ENCODE measurements at places on chromosomes 5 and 9. TPM values are rescaled to one million over a fixed set of nuclear protein-coding genes. Genes with fewer than 3 reads are reported as not detected.

DNA sequence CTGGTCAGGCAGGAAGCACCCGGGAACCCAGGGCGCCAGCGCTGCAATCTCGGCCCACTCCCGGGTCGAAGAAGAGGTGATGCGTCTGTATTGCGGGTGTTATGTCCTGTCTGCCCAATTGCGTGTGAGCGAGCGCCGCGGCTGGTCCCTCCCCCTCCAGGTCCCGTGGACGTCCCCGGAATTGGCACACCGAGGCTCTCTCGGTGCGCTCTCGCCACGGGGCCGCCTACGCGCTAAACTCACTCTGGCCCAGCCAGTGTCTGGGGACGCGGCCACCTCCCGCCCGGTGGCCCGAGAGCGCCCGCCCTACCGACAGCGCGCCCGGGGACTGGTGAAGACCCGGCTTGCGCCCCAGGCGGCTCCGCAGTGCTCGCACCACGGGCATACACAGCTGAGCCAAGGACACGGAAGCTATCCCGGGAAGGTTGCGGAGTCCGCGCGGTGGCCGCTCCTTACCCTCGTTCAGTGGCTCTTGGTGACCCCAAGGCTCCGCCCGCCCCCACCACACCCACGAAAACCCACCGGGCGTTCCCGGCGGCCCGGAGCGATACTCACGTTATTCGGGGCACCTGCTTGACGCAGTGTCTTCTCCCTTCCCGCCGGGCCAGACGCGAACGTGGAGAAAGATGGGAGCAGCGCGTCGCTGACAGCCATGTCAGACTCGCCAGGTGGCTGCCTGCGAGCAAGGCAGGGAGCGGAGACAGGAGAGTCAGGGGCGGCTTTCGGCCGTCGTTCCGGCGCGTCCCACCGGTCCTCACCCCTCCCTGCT is 1.0 kb downstream of the KLF4 start:
- peak overlapping the region; percentile 79 for H3K4me3 ChIP-seq
- no peak overlapping the region for H3K27ac ChIP-seq
- peaks cover 35% of the 10 kb centered on the region for H3K4me1 ChIP-seq
- H3K36me3 ChIP-seq: no peaks in the 10 kb centered on the region
- peak; percentile 74 for DNase-seq
- peaks cover 4% of the 10 kb centered on the region for H3K27me3 ChIP-seq

DNA sequence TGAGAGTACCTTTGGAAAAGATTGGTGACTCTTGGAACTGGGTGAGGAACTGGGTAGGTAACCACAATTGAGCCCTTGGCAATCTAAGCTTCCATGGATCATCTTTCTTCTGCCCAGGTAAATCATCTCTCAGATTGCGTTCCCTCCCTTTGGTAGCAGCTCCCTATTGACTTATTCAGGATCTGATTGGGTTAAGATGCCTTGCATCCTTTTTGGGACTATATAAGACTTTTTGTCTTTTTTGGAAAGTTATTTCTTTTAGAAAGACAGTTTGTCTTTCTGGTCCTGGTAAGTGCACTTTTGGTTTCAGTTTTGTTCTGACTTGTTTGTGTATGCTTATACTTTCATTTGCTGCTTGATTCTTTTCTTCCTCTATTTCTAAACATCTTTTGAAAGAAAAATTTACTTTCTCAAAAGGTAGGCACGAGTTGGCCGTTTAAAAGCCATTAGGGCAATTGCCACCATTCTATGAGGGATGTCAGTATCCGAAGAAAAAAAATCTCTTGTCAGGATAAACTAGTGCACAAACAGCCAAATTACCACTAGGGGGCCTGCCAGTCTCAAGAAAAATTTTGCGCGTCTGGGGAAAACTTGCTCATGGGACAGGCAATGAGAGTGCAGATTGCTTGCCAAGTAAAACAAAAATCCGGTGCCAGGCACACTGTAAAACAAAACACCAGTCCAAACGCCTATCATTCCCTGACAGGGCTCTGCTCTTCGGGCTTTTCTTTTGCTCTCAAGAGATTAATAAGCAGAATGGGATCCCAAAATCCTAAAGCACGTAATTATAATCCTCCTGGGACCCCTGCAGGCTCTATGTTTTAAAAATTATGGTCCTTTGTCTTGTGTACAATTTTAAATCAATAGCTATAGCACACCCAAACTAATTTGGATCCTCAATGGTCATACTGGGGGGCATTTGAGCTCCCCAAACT is 12.8 kb downstream of the OR1J1 start:
- H3K27me3 ChIP-seq: no peaks in the 10 kb centered on the region
- no peaks in the 10 kb centered on the region for H3K36me3 ChIP-seq
- peak overlapping the region; percentile 57 for H3K27ac ChIP-seq

DNA sequence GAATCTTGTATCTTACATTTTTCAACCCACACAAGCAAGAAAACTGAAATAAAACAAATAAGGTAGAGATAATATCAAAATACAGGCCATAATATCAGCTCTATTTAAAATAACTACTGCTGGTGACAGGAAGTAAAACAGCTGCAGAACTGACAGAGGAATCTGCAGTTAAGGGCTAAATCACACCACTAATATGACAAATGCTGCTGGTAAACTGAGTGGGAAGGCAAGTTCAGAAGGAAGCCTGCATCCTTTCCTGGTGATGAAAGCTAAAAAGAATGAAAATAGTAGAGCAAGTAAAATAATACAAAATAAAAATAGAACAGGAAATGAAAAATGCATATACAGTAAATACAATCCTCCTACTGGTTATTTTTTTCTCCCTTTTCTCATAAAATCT is 1293.7 kb upstream of the C9orf72 start:
- no peak overlapping the region for H3K4me3 ChIP-seq
- no peaks in the 10 kb centered on the region for H3K27me3 ChIP-seq
- H3K4me1 ChIP-seq: no peaks in the 10 kb centered on the region
- H3K27ac ChIP-seq: no peak overlapping the region
- no peaks in the 10 kb centered on the region for H3K36me3 ChIP-seq

DNA sequence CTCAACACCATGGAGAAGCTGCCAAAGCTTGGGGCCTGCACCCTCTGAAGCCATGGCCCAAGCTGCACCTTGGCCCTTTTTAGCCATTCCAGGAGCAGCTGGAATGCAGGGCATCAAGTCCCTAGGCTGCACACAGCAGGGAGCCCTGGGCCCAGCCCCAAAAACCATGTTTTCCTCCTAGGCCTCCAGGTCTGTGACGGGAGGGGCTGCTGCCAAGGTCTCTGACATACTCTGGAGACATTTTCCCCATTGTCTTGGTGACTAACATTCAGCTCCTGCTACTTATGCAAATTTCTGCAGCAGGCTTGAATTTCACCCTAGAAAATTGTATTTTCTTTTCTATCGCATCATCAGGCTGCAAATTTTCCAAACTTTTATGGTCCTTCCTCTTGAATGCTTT is 64.6 kb downstream of the ELOVL7 start:
- H3K27me3 ChIP-seq: no peaks in the 10 kb centered on the region
- no peak for DNase-seq
- H3K36me3 ChIP-seq: no peaks in the 10 kb centered on the region
- H3K4me3 ChIP-seq: no peak overlapping the region
- H3K27ac ChIP-seq: no peak overlapping the region

- H3K4me3 ChIP-seq: no peak overlapping the region
- DNase-seq: no peak
- peaks cover 6% of the 10 kb centered on the region for H3K4me1 ChIP-seq
- H3K27me3 ChIP-seq: no peaks in the 10 kb centered on the region
- H3K36me3 ChIP-seq: no peaks in the 10 kb centered on the region
These were observed 40.9 kb downstream of the SEC61B start for GRCh38 chr9:99262949-99263418.

GRCh38 chr5:78799266-78800017 is 150.9 kb upstream of the LHFPL2 start:
- H3K4me1 ChIP-seq: peaks cover 9% of the 10 kb centered on the region
- no peaks in the 10 kb centered on the region for H3K36me3 ChIP-seq
- DNase-seq: no peak

- no peak overlapping the region for H3K4me3 ChIP-seq
- H3K36me3 ChIP-seq: no peaks in the 10 kb centered on the region
- H3K27ac ChIP-seq: no peak overlapping the region
- no peaks in the 10 kb centered on the region for H3K27me3 ChIP-seq
These were observed 156.9 kb downstream of the COL23A1 start for GRCh38 chr5:178433273-178433775.

DNA sequence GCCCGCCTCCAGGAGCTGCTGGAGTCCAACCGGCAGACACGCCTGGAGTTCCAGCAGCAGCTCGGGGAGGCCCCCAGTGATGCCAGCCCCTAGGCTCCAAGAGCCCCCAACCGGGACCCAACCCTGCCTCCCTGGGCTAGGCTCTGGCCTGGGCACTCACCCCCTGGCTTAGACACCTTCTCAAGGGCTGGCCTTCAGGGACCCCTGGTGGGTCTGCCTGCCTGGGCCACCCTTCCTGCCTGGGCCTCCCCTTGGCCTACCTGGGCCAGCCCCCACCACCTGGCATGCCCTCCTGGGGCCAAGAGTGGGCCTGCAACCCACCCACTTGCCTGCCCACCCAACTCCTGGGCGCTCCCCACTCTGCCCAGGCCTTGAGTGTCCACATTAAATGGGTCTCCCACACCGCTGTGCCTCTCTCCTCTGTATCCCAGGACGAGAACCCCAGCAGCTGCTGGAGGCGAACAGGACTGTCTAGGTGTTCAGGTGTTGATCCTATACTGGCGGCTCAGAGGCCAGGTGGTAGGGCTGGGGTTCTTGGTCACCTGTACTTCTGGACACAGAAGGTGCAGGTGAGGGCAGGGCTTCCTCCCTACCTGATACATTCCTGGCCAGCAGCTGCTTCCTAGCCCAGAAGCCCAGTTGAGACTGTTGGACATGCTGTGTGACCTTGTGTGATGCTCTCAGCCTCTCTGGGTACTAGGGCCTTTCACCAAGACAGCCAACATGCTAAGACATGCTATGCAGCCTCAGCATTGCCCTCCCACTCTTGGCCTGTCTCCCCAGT is 3.6 kb downstream of the BBLN start:
- no peaks in the 10 kb centered on the region for H3K27me3 ChIP-seq
- peaks cover 6% of the 10 kb centered on the region for H3K4me1 ChIP-seq
- peaks cover 4% of the 10 kb centered on the region for H3K36me3 ChIP-seq
- H3K27ac ChIP-seq: no peak overlapping the region

DNA sequence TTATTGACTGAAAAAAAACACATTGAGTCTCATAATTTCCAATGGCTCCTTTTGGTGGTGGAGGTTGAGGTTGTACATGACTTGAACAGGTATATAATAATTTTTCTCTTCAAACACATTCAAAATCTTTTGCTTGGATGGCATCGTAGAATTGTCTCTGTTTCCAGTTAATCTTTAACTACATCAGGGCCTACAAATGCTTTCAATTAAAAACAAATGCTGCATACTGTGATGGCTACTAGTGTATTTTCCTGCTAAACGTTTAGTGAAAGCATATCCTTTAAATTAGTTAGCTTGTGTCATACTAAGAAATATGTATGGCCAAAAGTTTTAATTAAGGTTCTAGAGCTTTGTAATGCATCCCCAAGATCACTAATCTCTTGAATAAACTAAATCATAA is 313.8 kb downstream of the SLF1 start:
- H3K4me1 ChIP-seq: no peaks in the 10 kb centered on the region
- no peaks in the 10 kb centered on the region for H3K36me3 ChIP-seq
- H3K4me3 ChIP-seq: no peak overlapping the region

GRCh38 chr9:128286440-128286839 is 10.4 kb downstream of the SWI5 start:
- no peaks in the 10 kb centered on the region for H3K4me1 ChIP-seq
- H3K4me3 ChIP-seq: no peak overlapping the region
- no peak overlapping the region for H3K27ac ChIP-seq
- DNase-seq: no peak

DNA sequence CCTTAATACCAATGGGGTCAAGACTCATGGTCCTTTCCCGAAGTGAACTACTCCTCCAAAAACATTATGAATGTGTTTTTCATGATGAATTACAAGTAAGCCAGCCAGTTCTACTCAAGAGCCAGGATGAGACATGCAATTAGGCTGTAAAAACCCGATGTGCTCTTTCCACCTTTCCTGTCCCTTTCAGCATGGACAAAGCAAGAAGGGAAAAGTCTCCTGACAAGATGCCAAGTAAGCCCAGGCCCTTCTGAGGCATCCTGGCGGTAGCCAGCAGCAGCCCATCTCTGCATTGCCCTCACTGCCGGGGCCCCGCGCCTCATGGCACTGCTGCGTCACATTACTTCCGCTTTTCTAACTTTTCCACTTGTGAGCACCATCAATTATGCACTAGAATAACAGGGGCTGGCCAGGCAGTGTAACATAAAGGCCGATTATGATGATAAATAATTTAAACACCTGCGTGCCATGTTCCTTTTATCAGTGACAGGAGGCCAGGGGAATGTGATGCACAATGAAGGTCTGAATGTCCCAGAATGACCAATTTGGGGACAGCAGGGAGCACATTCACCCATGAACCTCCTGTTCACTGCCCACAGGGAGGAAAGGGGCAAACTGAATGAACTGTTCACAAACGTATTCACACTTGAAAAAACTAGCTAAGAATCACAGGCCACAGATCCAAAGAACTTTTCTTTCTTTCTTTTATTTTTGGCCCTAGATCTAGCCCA is 37.4 kb downstream of the EFNA5 start:
- no peak overlapping the region for H3K4me3 ChIP-seq
- H3K27me3 ChIP-seq: no peaks in the 10 kb centered on the region

IL5 gene
- polyA plus RNA-seq: not detected

All from B cell (primary cell).